Midbrain (tissue), 1 donor: ENCODE measurements at places on chromosomes 7 and 10.
A peak's percentile ranks its signal among the peaks of the same experiment; 100 is the strongest.

GRCh38 chr10:62185919-62186692, 82.5 kb downstream of the RTKN2 start:
- DNase-seq, result no peak

DNA sequence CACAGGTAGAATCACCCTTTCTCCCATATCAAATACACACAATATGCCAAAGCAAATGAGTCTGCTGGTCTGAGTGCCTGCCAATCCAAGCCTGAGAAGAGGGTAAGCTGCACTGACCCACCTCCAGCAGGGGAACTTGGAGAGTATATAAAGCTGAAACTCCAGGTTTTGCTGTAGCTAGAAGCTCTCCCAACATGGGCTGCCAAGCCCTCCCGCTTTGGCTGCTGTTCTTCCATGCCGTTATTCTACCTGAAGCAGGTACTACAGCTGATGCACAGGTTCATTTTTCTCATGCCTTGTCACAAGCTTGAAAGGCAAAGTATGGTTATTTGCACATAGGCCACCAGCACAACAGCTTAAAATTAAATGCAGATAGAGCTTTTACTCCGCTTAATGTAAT, 21.5 kb upstream of the C10orf120 start:
- DNase-seq, result no peak

DNA sequence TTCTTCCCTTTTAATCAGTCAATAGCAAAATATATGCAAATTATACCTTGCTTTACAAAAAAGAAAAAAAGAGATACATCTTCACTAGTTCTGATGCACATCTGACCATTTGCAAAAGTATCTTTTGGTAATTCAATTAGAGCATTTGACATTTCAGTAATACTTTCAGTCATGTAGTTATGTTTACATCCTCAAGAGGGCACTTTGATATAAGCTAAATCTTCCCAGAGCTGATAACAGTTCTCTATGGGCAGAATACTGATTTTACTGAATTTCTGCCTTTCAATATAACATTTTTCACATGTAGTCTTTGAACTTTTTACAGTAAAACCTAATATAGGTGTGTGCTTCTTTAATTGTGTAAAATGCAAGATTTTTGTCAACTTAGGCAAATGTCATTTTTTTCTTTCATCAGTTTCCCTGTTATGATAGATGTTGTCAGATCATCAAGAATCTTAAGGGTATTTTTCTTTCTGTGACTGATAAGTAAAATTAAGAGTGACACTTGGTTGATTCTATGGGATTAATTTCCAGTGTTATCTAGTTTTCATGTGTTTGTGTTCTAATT, 703.5 kb upstream of the SEMA3D start:
- DNase-seq, result peak; percentile 35

DNA sequence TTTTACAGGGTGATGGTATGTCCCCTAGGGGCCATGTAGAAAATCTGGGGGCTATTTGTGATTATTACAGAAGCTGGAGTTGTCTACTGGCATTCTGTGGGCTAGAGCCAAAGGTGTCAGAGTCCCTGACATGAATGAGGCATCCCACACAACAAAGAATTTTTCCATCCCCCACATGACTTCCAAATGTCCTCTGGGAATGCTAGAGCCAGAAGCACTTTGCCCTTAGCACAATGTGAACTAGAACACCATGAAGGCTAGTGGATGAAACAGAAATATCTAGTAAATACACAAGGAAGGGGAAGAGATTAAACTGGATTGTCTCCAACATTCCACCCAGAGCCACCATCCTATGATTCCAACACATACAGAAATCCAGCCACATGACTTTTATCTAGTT, 46.9 kb downstream of the FAM13C start:
- no peak for DNase-seq

DNA sequence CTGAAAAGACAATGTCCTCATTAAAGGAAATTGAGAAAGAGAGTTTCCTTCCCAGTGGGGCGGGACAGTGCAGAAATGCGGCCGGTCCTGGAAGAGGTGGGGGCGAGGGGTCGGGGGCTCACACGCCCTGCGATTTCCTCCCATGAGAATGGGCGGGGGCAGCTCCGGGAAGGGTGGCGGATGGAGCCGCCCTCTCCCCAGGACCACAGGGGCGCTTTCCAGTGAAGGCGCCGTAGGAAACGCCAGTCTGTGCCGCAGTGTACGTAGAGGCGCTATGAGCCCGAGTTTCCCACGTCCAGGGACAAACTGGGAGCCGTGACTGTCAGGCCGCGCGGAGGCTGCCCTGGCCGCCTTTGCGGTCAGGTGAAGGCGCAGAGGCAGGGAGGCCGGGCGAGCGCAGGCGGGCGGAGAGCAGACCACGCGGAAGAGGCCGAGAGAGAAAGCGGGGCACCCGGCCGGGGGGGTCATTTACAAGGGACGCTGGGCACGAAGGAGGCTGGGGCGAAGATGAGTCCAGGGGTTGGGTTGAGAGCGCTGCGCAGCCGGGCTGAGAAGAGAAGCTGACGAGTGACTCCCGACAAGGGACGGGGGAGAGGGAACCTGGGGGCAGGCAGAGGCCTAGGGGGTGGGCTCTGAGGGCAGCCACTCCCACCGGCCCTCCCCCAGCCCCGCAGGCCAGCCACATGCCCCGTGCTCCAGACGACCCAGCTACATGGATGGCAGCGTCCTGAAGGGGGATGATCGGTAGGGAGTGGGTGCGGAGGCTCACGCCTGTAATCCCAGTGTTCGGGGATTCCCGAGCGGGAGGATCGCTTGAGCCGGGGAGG, 45.0 kb downstream of the ALOX5 start:
- DNase-seq, result peak; percentile 29

- peak; percentile 82 for DNase-seq
These were observed 76.9 kb upstream of the PDCD4 start for GRCh38 chr10:110794808-110795207.

- no peak for DNase-seq
These were observed 14.1 kb upstream of the WDR86 start for GRCh38 chr7:151423936-151424335.

- no peak for DNase-seq
These were observed 316.8 kb downstream of the PCDH15 start for GRCh38 chr10:54484186-54484585.

- DNase-seq, result no peak
These were observed 110.7 kb downstream of the ICA1 start for GRCh38 chr7:8151161-8151725.

GRCh38 chr7:56174346-56174874, 58.2 kb upstream of the NUPR2 start:
- no peak for DNase-seq

DNA sequence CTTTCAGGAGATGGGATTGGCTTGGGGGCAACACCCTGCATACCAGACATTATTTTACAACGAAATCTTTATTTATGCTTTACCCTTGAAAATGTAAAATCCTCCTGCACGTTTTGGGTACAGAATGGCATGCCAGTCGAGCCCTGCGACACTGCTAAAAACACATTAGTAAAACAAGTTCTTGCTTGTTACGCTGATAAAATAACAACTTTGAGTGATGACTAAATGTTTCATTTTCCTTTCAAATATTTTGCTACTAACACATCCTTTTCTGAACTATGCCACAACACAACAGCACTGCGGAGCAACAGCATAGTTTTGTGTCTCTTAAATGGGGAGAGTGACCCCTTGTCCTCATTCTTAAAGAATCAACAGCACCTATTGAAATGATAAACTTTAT, 76.0 kb upstream of the SEMA3D start:
- no peak for DNase-seq

DNA sequence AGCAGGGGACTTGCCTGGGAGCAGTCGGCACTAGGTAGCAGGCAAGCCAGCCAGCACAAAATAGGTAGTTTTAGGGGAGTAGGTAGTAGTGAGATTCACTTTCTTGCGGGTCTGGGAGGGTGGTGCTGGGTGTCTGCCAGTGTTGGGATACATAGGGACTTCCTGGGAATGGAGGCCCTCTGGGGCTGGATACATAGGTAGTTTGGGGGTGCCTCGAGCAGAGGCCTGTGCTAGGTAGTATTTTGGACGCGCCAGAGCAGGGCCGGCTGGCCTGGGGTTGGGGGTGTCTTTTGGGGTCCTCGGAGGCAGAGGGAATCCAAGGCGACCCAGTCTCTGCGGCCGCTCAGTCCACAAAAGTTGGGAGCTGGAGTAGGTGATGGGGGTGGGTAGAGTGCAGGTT, 2.0 kb upstream of the HOXA3 start:
- DNase-seq, result no peak

- no peak for DNase-seq
These were observed 1163.5 kb upstream of the LRRTM3 start for GRCh38 chr10:65762311-65762710.

DNA sequence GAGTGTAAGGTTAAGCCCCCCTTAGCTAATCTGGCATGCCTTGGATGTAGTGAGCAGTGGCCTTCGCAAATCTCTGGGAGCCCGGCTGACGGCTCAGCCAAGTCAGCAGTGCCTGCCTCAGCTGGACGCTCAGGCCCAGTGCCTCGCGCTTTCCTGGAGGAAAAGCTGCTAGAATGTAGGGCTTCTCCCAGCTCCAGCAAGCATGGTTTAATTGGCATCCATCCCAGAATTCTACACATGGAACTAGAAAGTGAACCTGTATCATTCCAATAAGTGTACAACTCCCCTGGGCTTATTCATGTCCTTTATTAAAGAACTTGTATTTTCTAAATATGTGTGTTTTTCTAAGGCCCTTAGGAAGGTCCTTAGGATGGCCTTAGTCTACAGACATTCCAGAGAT, 287.8 kb upstream of the SHH start:
- DNase-seq, result no peak

DNA sequence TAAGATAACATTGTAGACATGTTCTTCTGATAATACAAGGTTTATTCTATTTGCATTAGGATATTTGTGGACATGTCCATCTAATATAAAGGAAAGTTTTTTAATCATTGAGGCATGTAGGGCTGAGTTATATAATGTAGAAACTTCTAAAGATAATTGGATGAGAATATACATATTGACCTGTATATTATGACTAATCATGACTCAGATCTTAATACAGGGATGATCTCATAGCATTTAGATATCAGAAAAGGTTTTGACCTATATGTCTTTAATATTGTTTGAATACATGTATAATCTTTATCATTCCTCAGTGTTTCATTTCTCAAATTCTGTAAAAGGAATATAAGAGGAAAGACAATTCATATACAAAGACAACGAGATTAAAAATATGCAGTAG, 39.2 kb downstream of the CD36 start:
- DNase-seq, result no peak

- peak; percentile 61 for DNase-seq
These were observed 951.6 kb downstream of the ANKRD7 start for GRCh38 chr7:119175911-119176627.

- DNase-seq, result no peak
These were observed 5.8 kb downstream of the IDE start for GRCh38 chr10:92567952-92568600.

DNA sequence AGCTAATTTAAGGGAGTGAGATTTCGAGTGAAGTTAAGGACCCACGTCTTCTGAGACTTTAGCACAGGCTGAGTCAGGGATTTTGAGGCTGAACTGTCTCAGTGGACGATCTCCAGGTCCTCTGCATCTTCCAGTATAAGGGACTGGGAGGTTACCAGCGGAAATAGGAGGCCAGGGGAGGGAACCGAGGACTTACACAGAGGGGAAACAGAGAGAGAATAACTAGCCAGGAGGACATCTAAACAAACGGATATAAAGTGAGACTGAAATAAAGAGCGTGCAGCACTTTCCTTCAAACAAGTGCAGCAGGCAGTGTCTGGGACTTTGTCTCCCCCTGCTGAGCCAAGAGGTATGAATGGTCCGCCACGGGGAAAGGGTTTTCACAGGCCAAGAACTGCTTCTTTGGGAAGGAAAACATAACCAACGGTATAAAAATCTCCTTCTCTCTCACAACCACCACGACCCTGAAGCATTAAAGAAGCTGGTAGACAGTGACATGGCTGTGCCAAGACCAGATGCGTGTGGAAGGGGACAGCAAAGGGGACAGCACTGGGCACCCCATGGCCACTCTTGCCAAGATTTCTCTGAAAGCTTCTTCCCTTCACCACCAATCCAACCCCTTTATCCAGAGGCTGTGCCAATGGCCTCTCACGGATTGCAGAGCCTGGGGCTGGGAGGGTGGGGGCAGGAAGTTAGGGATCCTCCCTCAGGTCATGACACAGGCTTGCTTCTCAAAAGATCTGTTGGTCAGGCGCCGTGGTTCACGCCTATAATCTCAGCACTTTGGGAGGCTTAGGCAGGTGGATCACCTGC, 72.0 kb downstream of the SLC37A3 start:
- DNase-seq, result peak; percentile 60

DNA sequence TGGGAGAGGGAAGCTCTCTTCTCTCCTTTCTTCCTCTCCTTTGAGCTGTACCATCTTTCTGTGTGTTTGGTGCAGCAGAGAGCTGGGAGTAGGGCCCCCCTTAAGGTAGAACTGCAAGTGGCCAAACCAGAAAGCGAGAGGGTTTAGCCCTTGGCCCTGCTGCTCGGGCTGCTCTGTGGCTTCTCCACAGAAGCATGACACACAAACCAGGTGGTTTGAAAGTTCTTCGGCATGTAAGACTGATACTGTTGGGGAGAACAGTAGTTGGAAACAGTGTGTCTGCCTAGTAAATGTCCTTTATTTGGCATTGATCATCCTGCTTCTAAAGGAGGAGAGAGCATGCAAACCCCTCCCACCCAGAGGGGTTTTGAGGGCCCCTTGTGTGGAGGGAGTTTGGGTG, 277.8 kb downstream of the CELF2 start:
- no peak for DNase-seq

DNA sequence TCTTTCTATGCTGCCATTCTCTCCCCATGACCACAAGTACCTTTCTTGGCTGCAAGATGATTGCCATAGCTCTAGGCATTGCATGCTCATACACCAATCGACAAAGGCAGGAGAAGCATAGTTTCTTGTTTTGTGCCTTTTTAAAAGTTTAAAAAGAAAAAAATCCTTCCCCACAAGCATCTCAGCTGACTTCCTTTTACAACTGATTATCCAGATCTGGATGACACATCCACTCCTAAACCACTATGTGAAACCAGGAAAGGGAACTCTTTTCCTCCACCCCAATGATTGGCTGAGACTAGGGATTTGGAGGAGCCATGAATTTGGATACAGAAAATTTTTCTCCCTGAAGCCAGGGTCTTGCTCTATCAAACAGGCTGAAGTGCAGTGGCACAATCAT, 14.5 kb upstream of the LRRC4 start:
- DNase-seq, result no peak

DNA sequence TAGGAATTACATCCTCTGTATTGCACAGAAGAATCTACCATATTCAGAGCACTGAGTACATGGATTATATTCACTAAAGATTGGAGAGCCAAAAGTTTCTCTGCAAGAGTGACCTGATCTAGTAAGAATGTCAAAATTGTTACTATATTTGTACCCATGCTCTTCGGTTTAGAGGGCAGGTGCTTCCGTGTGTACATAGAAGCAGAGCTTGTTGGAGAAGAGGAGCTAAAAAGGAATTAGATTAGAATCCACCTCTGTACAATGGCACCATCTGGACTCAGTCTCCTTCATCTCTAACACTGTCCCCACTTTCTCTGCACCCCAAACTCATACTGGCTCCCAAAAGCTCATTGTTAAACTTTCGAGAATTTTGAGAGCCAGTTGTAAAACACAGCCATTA, 8.3 kb downstream of the CALD1 start:
- DNase-seq, result no peak
